ENCODE measurements at places on chromosomes 5 and 9. TPM values are rescaled to one million over a fixed set of nuclear protein-coding genes. Genes with fewer than 3 reads are reported as not detected.
A peak's percentile ranks its signal among the peaks of the same experiment; 100 is the strongest.

- DNase-seq = no peak
Measured at GRCh38 chr5:173660481-173661280, 44.2 kb upstream of the BOD1 start.

LOX gene
- polyA plus RNA-seq = not detected

DNA sequence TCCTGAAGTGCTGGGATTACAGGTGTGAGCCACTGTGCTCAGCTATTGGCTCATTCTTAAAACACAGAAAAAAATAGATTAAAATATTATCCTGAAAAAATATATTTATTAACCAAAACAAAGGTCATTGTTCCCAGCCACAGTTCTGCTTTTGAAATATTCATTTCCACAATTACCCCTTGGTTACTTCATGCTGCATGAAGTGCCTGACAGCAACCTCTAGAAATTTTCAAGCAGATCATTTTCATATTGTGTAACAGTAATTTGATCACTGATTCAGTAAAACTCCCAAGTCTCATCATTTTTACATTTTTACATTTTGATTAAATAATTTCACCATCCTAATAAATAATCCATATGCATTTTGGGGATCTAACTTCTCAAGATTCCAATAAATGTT is 18.8 kb upstream of the GNAQ start:
- DNase-seq = no peak

FOXD4L5 gene
- not detected for polyA plus RNA-seq

ASPN gene
- not detected for polyA plus RNA-seq

DNA sequence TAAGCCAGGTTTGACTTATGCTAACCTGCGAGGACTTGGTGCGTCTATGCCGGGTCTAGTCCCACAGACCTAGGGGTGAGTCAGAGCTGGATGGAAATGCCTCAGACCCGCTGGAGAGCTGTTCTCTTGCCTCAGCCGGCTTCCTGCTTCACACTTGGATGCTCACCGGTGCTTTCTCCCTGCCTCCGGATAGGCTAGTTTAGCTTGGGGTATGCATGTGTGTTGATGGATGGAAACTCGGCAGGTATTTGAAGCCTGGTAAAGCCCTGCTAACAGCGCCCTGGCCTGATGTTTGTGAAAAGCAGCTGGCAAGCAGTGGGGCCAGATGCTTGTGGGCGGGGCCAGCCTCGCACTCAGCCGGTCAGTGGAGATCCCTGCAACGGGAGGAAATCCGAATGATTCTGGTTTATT is 29.3 kb downstream of the PRRC2B start:
- DNase-seq = no peak

DNA sequence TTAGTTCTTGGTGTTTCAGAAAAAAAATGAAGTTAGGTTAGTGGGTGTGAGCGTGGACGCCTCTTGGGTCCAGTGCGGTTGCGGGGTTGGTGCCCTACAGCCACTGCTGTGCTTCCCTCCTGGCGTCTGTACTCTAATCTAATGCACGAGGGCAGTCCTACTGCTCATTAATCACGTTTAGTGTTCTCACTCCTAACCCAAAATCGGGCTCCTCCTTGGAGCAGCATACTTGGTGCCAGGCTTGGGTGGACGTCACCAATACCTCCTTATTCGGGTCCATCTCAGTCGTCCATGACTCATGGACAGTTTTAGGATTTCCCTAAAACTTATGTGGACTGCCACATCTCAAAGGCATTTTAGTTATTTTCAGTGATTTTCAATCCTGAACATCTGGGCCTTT is 41.6 kb downstream of the TRIO start:
- no peak for DNase-seq

PCDHGB4 gene
- polyA plus RNA-seq = not detected

RLN1 gene
- polyA plus RNA-seq = 1.4 TPM

- no peak for DNase-seq
Measured at GRCh38 chr9:110104261-110104809, 103.6 kb downstream of the C9orf152 start.

GRCh38 chr9:130107234-130107861 is 53.6 kb downstream of the GPR107 start:
- peak; percentile 73 for DNase-seq

DNA sequence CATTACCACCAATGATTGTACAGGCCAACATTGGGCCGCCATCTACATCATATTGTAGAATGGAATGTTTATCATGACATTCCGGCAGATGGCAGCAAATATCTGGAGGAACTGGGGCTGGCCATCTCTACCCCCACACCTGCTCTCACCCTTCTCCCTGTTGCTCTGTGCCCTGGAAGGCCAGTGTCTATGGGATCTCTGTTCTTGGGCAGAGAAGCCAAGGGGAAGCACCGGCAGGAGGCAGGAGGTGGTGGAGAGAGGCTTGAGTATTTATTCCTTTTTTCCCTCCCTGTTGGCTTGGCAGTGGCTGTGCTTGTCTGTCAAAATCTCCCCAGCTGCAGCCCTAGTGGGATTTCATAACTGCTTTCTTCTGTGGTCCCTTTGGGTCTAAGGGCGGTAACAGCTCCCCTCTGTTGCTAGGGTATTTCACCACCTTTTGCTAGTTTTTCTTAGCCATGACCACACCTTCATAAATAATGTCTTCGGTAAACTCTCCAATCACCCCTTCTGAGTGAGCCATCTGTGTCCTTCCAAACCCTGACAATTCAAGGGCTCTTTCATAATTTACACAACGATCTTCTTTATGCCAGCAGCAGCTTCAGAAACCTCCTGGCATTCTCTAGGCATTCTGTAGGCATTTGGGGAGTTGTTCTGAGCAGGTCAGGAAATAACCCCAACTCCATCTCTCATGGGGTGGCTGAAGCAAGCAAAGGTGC is 225.8 kb downstream of the MELK start:
- no peak for DNase-seq

DNA sequence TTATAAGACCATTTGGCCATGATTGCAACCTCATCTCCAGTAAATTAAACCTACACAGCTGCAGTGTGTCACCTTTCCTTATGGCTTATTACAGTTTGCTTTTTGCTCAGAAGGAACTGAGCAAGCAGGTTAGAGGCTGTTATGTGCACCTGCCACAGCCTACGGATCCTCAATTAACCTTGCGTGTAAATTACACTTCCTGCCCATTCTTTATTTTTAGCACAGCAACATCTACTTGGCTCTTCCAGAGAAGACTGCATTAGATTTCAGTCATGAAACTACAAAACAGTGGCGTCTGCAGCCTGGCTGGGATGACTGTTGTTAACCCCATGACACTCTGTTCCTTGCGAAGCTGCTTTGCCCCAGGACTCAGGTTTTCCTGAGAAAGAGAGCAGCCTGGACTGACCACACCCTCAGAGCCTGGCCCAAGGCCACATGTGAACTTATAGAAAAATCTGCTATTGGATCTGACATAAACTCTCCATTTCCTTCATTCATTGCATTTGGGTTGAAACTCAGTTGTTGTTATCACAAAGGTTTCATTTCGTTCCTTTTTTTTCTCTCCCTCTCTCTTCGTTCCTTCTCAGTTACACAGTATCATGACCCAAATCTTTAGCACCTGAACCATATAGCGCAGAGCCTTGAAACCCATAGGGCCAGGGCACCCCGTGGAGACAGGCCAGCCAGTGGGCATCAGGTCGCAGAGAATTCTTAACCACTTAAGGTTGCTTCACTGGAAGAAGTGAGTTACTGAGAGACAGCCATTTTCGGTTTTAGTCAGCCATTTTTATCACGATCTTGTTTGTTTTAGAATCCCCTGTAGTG is 138.6 kb downstream of the PALM2AKAP2 start:
- DNase-seq = no peak

DNA sequence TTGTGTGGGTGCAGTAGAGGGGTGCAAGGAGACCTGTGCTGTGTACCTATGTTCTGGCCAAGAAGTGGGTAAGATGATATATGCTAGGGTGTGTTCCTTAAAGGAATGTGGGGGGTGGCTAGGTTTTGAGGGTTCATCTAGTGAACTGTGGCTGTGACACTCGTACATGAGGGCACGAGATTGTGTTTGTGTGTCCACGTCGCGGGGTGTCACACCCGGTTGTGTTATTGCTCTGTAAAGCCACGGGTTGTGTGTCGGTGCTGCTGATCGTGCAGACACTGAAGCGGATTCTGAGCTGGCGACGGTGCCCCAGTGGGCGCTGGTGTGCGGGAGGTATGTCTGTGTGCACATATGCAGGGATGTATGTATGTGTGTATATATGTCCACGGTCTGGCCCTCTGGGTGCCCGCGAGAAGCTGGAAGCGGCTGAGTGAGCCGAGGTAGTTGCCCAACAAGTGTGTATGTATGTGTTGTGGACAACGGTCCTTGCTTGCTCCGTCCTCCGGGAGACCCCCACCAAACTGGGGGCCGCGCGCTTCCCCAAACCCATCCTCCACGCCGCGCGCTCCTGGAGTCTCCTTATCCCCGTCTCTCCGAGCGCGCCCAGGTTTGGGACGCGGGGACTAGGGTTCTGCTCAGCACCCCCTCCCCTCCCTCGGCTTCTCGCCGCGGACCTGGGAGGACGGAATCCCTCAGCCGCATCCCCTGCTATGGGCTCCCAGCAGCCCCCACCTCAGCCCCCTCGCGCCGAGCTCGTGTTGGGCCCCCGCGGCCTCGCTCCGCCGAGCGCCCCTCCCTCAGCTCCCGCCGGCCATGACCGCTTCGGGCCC is 639 bp downstream of the PCDH1 start:
- no peak for DNase-seq

LEAP2 gene
- 0.77 TPM for polyA plus RNA-seq

DNA sequence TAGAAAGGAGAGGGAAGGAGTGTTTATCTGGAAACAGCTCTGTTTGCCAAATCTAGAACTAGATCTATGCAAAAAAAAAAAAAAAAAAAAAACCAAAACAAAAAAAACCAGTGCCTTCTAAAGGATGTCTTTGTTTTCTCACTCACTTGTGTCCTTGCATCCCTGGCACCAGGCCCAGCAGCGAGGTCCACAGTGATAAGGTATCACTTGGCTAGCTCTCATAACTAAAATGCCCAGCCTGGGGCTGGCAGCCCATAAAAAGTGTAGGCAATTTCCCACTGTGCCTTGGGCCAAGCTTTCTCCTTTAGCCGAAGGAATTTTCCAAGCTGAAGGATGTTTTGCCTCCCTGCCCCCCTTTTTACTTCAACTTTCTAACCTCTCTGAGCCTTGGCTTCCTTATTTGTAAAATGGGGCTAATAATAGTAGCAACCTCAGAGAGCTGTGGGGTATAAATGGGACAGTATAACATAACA is 20.8 kb downstream of the RGS3 start:
- DNase-seq = no peak

ZNF354B gene
- polyA plus RNA-seq = 3.5 TPM

- no peak for DNase-seq
Measured at GRCh38 chr5:43589310-43589709, 13.7 kb upstream of the NNT start.

DNA sequence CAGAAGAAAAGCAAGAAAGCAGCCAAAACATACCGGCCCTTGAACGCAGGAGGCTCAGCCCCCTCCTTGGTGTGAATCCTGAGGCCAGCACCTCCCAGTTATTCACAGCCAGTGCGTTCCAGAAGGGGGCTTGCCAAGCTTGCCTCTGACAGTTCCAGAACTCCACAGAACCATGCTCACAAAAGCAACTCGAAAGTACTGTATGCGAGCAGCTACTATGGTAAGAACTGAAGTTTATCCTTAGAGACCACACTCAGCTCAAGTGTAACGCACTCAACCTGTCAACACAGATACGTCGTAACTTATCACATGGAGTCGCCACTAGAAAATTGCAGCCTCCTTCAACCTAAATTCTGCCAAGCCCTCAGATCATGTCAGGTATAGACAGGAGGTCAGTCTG is 1.4 kb downstream of the UBAC1 start:
- no peak for DNase-seq

Data from naive thymus-derived CD8-positive, alpha-beta T cell (primary cell).